ENCODE measurements at places on chromosomes 11 and 22.

DNA sequence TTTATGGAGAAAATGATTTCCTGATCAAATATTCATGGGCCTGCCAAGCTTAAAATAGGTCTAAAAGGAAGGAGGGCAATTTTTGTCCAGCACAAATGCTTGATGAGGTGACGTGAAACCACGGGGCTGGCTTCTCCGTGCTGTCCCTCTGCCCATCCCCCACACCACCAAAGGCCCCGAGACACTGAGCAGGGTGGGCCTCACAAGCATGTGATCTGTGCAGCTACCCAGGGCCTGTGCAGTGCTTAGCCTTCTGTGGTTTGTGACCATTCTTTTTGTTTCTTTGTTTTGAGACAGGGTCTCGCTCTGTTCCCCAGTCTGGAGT is 94.8 kb upstream of the RTL6 start:
- DNase-seq, result no peak

GRCh38 chr11:134082990-134083389 is 14.1 kb downstream of the JAM3 start:
- no peak for DNase-seq

DNA sequence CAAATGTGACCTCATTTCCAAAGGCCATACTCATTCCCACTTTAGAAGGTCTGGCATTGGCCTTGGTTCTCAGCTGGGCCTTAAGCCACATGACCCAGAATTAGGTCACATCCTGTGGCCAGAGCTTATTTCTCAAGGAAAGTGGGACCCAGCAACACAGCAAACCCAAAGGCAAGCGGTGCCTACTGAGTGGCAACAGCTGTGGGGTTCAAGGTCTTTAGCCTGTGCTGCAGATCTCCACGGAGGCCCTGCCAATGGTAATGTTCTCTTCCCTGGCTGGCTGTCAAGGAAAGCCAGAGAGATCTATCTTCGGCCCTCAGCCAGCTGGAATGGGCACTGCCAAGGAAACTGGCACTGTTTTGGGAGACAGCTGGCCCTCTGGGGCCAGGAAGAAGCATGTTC is 41.5 kb upstream of the TP53I11 start:
- no peak for DNase-seq

DNA sequence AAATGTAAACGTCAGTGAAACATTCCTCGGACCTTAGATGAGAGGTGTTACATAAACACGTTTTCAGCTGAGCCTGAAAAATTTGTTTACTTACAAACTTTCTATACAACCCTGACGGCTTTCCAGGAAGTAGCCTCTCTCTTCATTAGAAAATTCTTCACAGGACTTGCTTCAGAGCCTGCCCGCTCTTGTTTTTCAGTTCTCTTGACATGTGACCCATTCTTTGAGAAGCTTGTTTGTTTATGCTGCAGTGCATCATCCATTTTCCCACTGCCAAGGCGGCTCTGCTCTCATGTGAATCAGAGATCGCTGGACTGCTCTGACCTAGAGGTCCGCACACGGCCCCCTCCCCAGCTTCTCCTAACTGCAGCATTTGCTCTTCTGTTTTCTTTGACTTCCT is 47.9 kb upstream of the ARHGAP42 start:
- DNase-seq, result no peak

GRCh38 chr11:61773356-61773755 is 19.0 kb downstream of the TMEM258 start:
- no peak for DNase-seq

DNA sequence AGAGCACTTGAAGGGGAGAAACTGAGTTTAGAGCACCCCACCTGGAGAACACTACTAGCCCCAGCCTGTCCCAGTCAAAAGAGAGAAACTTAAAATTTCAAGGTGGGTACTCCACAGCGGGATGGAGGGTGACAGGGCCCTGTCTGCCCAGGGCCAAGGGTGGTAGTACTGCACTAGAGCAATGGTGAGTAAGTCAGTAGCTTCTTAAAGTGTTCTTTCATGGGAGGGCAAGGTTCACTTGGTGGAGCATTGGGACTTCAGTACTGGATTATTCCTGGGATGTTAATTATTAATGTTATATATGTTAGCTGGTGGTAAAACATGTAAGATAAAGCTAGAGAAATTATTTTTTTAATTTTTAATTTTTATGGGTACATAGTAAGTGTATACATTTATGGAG is 28.5 kb upstream of the AQP11 start:
- DNase-seq, result no peak

DNA sequence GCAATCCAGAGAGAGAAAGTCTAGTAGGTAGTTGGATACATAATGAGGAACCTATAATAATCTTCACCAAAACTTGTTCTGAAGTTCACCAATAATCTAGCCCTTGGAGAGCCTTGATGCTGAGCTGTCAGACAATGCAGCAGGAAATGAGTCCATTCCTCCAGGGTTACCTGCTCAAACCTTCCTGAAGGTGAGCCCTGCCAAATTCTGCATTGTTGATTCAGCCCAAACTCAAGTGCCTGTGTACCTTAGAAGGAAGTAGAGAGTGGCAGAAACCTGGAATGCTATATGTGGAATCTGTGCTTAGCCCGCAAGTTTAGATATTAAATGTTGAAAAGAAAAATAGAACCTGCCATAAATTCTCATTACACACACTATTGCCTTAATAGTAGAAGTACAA is 77.4 kb upstream of the SPON1 start:
- DNase-seq, result no peak

GRCh38 chr11:12893787-12894672 is 115.1 kb upstream of the RASSF10 start:
- DNase-seq, result peak; percentile 18

- DNase-seq, result no peak
These were observed 840.3 kb downstream of the TBC1D22A start for GRCh38 chr22:47602732-47603131.

- no peak for DNase-seq
These were observed 96.3 kb upstream of the CSNK2A3 start for GRCh38 chr11:11449327-11449726.

- no peak for DNase-seq
These were observed 117.3 kb downstream of the ETS1 start for GRCh38 chr11:128470081-128470480.

DNA sequence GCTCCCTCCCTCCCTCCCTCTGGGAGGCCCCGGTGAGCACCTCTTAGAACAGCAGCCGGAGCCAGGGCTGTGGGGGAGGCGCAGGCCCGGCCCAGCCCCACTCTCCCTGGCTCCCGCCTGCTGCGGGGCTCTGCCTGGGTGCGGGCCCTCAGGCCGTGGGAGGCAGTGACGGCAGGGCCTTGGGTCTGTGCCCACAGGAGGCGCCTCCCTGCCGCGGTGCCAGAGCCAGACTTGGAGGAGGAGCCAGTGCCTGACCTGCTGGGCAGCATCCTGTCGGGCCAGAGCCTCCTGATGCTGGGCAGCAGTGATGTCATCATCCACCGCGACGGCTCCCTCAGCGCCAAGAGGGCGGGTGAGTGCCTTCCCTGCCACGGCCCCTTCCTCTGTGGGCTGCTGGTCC is 9.5 kb downstream of the IRF7 start:
- no peak for DNase-seq

- DNase-seq, result peak; percentile 55
These were observed 21.4 kb upstream of the PANX2 start for GRCh38 chr22:50148991-50149721.

DNA sequence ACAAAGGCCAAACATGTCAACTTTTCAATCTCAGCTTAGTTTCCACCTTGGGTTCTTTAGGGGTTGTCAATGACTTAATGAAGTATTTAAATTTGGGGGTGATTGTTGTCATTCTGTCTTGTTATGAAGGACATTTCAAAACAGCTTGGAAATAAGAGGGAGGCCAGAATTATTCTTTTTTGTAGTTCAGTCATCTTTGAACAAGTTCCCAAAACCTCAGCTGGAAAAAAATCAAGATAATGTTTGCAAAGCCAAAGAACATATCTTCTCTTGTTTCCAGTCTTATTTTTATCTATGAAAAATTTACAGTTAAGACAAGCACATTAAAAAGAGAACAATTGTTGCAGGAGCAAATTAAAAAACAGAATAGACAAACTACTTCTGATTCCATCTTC is 612.8 kb downstream of the INSC start:
- no peak for DNase-seq

DNA sequence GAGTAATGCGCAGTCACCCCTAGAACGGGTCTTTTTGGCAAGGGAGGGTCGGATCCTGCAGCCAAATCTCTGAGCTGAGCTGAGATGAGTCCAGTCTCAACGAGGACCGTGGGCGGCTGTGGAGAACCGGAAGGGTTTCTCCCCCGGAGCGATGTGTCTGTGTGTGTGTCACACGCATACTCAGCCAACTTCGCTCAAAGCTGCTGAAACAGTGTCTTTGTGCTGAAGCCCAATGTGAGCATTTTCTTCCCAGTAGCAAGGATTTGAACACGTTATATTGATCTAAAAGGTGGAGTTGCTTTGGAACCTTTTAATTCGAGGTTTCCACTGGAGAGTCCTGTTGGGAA is 1.4 kb upstream of the CELSR1 start:
- no peak for DNase-seq

- DNase-seq, result no peak
These were observed 55.7 kb downstream of the MYO18B start for GRCh38 chr22:25797498-25798290.

DNA sequence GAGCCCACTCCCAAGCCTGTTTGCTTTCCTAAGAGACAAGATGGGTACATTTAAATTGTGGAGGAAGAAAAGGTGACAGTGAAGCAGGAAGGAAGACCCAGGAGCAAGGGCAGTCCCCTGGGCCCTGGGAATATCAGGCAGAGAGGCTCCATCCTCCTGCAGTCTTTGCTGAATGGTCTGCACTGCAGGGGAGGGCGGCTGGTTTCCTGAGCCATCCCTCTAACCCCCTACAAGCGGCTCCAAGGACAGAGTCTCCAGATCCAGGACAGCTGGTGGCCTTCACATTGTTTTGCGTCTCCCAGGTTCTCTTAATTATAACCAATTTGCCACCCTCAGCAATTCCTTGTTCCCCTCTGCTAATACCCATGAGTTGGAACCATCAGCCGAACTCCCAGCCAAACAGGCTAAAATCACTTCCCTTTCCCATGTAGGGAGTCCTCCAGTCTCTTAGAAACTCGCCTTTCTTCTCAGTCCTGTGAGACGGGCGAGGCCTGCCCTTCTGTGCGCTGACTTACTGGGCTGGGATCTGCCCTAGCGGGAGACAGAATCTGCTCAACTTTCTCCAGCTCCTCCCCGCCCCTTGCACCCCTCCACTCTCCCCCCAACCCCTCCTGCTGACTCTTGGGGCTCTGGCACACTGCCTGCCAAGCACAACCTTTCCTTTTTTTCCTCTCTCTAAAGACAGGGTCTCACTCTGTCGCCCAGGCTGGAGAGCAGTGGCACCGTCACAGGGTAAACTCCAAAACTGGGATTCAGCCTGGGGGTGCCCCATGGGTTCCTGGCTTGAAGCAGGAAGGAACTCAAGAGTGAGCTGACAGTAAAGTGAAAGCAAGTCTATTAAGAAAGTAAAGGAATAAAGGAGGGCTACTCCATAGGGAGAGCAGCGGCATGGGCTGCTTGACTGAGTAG is 53.4 kb upstream of the EMID1 start:
- DNase-seq, result no peak

GRCh38 chr22:39537975-39538374 is 5.4 kb upstream of the RPS19BP1 start:
- DNase-seq, result no peak

GRCh38 chr22:25840891-25841290 is 98.9 kb downstream of the MYO18B start:
- no peak for DNase-seq

DNA sequence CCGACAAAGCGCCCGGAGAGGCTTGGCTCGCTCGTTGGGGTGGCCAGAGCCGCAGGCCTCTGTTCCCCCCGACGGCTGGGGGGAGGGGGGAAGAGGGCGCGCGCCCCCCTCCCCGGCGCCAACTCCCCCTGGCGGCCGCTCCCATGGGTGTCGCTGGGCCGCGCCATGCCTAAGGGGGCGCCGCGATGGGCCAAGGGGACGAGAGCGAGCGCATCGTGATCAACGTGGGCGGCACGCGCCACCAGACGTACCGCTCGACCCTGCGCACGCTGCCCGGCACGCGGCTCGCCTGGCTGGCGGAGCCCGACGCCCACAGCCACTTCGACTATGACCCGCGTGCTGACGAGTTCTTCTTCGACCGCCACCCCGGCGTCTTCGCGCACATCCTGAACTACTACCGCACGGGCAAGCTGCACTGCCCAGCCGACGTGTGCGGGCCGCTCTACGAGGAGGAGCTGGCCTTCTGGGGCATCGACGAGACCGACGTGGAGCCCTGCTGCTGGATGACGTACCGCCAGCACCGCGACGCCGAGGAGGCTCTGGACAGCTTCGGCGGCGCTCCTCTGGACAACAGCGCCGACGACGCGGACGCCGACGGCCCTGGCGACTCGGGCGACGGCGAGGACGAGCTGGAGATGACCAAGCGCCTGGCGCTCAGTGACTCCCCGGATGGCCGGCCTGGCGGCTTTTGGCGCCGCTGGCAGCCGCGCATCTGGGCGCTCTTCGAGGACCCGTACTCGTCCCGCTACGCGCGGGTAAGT is 1.4 kb downstream of the KCNC1 start:
- DNase-seq, result no peak

DNA sequence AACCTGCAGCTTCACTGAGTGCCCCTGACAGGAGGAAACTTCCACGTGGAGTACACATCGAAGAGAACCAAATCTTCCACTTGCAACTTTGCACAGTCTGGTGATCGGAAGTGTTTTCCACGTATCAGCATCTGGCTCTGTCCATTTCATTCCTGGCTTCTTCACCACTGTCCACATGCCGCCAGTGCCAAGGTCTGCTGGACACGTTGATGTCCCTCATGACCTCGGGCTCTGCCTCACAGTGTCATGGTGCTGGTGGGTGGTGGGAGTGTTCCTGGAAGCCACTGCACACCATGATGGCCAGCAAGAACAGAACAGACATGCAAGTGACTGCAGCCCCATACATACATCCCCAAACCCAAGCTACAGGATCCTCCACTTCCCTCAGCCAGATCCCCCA is 48.4 kb downstream of the WNT11 start:
- no peak for DNase-seq

DNA sequence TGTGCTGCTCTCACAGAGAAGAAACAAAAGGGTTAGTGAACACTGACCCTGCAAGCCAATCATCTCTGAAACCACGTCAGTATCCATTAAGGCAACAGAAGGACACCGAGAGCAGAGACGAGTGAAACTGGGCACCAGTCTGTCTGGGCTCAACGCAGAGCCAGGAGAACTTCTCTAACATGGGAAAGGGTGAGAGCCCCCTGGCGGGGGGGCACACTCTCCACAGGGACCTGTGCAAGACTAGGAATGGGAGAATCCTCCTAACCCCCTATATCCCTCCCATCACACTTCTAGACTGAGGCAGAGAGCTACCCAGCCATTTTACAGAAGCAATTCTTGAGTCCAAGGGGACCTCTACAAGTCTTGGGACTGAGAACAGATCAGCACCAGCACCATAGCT is 285.8 kb downstream of the SOX6 start:
- DNase-seq, result no peak
